ENCODE measurements at places on chromosomes 13 and 19. TPM values are rescaled to one million over a fixed set of nuclear protein-coding genes. Genes with fewer than 3 reads are reported as not detected.

RNF225 gene
- total RNA-seq: 0.84 TPM

C19orf38 gene
- 2.2 TPM for total RNA-seq

DNA sequence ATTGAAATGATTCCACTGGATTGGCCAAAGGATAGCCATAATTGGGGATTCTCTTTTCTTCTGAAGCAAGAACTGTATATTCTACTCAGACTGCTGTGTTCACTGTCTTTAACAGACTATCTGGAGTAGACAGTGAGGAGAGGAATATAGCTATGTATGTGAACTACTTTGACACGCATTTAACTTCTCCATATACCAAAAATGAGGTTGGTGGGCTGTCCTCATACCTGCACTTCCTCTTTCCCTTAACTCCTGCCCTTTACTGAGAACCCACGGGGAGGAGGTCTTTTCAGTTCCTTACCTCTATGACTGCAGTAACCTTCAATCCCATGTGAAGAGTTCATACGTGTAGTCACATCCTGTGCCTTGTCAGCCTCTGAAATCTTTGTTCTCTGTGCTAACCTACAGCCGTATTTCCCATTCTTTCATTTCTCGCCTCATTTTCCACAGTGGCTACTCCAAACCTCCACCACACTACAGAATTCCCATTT, 305.8 kb downstream of the MTUS2 start:
- no peak overlapping the region for H3K27ac ChIP-seq
- DNase-seq: no peak
- no peaks in the 10 kb centered on the region for H3K4me1 ChIP-seq
- H3K4me3 ChIP-seq: no peak overlapping the region
- no peaks in the 10 kb centered on the region for H3K27me3 ChIP-seq

- H3K4me1 ChIP-seq: peaks cover 32% of the 10 kb centered on the region
- peak; percentile 74 for DNase-seq
- H3K4me3 ChIP-seq: peak within 1 kb of the TSS; percentile 98
- no peaks in the 10 kb centered on the region for H3K27me3 ChIP-seq
- H3K27ac ChIP-seq: peak within 1 kb of the TSS; percentile 89
- H3K36me3 ChIP-seq: peaks cover 30% of the 10 kb centered on the region
These were observed at the start of gene CNN2 for GRCh38 chr19:1025960-1026782. Gene CNN2, plus strand, starts transcription at chr19:1026608. Its CDS starts 54 bp downstream, at chr19:1026662.

DNA sequence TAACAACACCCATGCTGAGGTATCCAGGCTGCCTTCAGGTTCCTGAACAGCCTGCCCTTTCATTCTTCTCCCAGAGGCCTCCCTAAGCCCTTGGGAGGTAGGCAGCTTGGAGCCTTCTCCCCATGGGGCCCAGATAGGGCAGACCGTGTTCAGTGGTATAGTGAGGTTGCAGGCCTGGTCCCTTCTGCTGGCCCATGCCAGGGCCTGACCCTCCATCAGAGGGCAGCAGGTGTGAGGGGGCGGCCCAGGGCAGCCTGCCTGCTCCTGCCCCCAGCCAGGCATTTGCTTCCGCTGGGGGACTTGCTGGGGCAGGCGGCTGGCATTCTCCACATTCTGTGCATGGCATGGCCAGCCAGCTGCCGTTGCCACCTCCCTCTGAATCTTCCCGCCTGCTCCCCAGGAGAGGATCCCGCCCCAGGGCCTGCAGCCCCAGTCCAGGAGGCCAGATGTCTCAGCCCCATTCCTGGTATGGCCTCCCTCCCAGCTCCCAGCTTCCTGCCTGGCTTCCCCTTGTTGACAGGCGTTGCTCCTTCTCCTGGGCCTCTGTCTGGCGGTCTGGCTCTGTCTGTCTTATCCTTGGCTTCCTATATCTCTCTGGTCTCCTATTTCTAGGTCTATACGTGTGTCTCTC, 8.9 kb downstream of the CIC start:
- peak overlapping the region; percentile 92 for H3K27ac ChIP-seq
- DNase-seq: no peak
- peaks cover 37% of the 10 kb centered on the region for H3K36me3 ChIP-seq

DNA sequence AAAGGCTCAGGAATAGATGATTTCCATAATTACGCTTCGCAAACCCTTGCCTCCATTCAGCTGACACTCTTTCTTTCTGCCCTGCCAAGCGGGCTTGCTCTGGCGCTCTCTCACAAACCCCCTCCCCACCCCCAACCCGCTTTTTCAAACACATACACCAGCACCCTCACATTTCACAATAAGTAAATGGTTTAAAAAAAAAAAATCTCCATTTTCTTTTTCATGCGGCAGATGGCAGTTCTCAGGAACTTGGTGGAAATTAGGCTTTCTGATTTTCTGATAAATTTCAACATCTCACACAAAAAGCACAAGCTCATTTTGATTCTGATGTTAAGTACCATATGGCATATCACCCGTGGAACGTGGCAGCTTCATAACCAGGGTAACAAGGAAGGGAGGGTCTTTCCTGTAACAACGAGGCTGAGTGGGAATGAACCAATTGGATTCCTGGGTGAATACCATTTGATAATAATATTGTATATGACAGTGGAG, 43.8 kb downstream of the C13orf42 start:
- H3K4me1 ChIP-seq: peaks cover 45% of the 10 kb centered on the region
- H3K27me3 ChIP-seq: peaks cover 15% of the 10 kb centered on the region
- H3K36me3 ChIP-seq: no peaks in the 10 kb centered on the region
- no peak overlapping the region for H3K4me3 ChIP-seq
- DNase-seq: no peak

DNA sequence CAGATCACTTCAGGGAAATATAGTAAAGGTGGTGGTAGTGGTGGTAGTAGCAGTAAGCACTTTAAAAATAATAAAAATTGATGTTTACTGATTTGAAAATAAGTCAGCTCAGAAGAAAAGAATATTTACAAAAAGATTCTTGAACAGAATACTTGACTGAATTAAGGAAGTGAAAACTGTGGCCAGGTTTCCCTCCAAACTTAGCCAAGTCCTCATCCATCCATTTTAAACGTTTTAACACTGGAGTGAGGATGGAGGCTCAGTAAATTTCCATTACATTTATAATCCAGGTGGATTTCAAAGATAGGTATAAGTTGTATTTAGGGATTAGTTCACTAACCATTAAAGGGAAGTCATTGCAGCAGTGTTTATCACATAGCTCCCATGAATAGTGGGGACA, 221.5 kb downstream of the RGCC start:
- no peak for DNase-seq
- no peaks in the 10 kb centered on the region for H3K4me1 ChIP-seq
- H3K27ac ChIP-seq: no peak overlapping the region
- no peaks in the 10 kb centered on the region for H3K27me3 ChIP-seq
- no peak overlapping the region for H3K4me3 ChIP-seq
- peaks cover 16% of the 10 kb centered on the region for H3K36me3 ChIP-seq

- peak; percentile 70 for DNase-seq
- peak overlapping the region; percentile 86 for H3K4me3 ChIP-seq
- H3K4me1 ChIP-seq: peaks cover 23% of the 10 kb centered on the region
- peaks cover 27% of the 10 kb centered on the region for H3K36me3 ChIP-seq
These were observed 767 bp upstream of the GADD45B start for GRCh38 chr19:2475018-2475701.
